ENCODE measurements at places on chromosomes 4 and X.
A peak's percentile ranks its signal among the peaks of the same experiment; 100 is the strongest.

DNA sequence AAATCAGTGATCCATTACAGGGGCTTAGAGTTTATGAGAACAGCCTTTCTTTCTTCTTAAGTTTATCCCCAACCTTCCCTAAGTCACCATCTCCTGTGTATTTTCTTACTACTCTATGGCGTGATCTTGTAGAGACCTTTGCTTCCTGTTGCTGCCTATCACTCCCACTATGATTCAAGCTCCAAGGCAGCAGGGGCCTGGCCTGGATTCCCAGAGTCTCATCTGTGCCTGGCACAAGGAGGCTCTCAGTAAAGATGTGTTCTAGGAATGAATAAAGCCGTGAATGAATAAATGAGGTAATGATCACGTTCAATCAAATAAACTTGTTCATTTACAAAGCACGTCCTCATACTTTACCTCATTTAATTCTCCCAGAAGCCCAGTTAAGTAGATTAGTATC lies 45.4 kb downstream of the CC2D2A start:
- DNase-seq: no peak

DNA sequence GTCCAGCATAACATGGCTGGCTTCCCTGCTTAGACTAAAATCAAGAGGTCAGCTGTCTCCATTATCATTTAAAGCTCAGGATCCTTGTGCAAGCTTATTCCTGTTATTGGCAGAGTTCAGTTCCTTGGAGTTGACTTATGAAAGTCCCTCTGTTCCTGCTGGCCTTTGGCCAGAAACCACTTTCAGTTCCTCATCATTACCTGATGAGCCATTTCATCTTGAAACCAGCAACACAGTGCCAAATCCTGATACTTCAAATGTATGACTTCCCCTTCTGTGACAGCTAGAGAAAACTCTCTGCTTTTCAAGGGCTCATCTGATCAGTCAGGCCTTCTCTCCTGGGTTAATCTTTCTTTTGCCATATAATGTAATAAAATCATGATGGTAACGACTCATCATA lies 110.6 kb upstream of the FSTL5 start:
- peak; percentile 24 for DNase-seq

DNA sequence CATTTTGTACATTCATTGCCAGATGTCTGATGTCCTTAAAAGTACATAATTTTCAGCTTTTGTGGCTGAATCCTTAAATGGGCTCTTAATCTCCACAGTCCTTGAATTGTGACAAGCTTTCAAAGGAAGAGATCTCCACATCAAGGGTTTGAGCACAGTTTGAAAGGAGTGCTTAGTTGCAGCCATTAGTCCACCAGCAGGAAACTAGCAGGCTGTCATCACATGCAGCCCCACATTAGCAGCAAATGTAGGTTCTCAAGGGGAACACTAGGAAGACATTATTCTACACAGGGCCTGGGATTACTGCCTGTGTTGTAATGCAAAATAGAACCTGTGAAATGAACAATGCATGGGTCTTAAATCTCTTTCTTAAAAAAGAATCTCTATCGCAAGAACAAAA lies 173.2 kb downstream of the CBLL2 start:
- no peak for DNase-seq

- no peak for DNase-seq
Measured at GRCh38 chr4:128853741-128854140, 44.2 kb downstream of the JADE1 start.

DNA sequence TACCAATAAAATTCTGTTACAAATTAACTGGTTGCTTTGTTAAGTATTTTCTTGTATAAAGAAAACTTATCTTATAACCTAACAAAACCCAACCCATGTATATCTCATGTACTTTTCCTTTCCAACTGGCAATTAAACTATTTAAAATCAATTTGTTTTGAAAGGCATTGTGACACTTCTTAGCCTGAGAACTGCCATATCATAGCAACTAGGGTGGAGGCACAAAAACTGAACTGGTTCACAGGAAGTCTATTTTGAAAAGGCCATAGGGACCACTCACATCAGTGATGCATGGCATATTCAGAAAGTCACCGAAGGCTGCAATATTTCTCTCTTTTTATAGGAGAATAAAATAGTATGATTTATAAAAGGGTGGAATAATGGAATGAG lies 40.5 kb upstream of the ARSJ start:
- no peak for DNase-seq

GRCh38 chrX:106331606-106332005 lies 163.5 kb downstream of the PWWP3B start:
- no peak for DNase-seq

DNA sequence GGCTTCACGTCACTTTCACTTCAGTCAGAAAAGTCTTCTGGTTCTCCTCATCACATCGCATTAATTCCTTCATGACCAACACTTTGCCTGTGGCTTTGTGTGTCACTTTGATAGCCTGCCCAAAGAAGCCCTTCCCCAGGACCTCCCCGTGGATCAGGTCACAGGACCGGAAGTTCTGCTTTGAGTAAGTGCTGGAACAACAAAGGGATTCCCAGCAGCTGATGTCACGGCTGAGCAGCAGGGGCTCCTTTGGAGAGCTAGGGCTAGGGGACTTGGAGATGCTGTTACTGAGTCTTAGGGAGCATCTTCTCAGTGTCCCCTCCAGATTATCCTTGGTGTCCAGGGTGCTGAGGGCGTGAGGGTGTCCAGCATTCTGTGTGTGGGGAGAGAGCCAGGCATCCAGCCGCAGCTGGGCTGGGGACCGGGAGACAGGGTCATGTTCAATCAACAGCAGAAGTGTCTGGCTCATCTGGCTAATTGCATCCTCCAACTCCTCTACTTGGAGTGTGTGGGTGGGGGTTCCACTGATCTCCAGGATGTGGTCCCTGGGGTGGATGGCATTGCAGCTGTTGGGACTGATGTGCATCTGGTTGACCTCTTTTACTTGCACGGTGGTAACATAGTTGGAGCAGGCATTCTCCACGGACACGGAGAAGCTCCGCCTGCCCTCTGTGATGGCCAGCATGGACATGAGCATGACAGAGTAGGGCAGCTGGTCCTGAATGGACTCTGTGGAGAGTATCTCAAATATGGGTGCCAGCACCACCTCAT lies 39.2 kb upstream of the ARHGAP6 start:
- no peak for DNase-seq

GRCh38 chr4:2289311-2289954 lies 27.5 kb upstream of the MXD4 start:
- no peak for DNase-seq

DNA sequence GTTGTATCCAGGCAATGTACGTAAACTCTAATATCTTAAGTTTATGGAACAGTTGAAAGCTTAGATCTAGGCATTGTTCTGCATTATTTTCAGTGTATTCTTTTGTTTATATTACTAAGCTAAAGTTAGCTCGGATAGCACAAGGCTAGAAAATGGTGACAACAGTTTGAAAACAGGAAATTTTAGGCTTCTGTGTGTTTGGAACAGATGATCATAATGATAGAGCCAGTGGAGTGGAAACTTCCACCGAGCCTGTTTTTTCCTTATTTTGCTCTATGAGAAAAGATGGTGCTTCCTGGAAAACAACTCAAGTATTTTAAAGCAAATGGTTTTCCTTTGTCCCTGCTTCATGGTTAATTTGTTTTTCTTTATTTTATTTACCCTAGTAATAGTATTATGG lies 70.8 kb downstream of the GAB1 start:
- DNase-seq: no peak

DNA sequence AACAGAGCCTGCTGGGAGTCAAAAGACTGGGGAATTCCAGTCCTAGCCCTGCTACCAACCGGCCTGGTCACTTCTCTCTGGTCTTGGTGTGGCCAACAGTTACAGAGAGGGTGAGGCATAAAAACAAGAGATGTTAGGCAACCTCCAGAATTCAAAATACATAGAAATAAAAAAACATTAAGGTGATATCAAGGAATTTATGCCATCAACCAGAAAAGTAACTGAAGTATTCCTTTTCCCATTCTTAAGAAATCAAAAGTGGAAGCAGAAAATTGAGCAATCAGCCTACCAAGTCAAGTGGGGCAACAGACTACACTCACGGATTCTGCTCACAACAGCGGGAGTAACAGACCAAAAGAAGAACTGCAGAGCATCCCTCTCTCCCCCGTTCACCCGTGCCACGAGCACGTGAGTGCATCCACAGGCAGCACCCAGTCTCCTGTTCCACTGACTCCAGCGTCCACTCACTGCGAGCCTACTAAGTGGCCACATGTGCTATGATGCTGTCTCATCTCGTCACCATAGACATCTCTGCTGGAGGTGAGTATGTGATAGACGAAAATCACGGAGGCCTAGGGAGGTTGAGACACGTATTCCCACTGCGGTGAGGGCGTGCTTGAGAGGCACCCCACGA lies 29.3 kb downstream of the AFAP1 start:
- DNase-seq: no peak

DNA sequence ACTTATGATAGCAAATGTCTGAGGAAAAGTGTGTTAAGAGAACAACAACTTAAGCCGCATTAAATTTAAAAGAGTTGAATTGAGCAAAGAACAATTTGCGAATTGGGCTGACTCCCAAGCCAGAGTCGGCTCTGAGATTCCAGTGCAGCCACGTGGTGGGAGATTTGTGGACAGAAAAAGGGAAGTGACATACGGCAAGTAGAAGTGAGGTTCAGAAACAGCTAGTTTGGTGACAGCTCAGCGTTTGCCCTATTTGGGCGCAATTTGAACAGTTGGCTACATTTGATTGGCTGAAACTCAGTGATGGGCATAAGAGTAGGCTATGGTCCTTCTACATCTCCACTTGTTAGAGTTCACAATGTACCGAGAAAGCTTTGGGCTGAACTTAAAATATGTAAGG lies 124.0 kb downstream of the PRKX start:
- no peak for DNase-seq

GRCh38 chrX:1440506-1440905 lies 12.2 kb downstream of the ASMTL start:
- DNase-seq: no peak

GRCh38 chrX:53086464-53086863 lies 4.3 kb downstream of the TSPYL2 start:
- DNase-seq: no peak

GRCh38 chrX:46630141-46630540 lies 56.6 kb downstream of the CHST7 start:
- no peak for DNase-seq

GRCh38 chrX:20352935-20353336 lies 86.2 kb upstream of the RPS6KA3 start:
- no peak for DNase-seq

GRCh38 chrX:52082578-52082977 lies 13.6 kb upstream of the MAGED4B start:
- no peak for DNase-seq

DNA sequence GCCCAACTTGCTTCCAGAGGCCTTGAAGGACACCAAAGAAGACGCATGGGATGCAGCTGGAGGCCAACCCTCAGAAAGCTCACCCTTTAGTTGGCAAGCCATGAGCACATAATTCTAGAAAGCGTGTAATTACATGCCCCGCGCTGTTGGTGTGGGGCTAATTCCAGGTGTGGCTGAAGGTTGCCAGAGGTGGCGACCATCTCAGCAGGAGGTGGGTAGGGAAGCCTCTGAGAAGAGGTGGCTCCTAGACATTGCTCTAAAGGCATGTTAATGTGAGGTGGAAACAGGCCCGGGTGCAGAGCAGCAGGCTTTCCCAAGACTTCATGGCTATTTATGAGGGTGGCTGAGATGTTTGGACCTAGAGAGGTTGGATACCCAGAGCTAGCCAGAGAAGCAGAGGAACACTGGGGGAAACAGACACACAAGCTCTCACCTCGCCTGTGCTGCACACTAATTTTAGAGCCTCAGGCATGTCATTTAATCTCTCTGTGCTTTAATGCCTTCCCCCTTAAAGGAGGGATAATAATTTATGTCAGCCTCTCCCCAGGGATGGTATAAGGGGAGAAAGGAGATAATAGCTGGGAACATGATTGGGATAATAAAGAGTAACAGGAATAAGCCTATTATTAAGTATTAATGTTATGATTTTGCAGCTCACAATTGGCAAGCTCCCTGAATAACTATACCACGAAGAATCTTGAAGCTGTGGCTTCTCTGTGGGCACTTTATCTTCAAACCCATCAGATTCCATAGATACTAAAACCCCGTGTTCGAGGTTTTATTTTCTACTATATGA lies 60.0 kb upstream of the HELT start:
- DNase-seq: no peak

DNA sequence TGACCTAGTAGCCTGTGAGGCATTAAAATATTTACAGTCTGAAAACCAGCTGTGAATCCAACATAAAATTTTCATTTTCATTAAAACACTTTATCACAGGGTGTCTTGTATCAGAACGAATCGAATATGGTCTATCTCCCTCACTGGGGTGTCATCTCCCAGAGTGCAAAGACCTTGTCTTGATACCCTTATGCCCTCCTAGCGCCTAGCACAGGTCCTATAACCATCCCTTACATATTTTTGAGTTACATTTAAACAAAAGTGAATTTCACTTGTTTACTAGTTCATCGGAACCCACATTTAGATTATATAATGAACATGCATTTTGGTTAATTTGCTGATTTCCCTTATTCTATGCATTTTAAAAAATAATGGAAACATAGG lies 14.0 kb downstream of the DIPK2B start:
- no peak for DNase-seq

DNA sequence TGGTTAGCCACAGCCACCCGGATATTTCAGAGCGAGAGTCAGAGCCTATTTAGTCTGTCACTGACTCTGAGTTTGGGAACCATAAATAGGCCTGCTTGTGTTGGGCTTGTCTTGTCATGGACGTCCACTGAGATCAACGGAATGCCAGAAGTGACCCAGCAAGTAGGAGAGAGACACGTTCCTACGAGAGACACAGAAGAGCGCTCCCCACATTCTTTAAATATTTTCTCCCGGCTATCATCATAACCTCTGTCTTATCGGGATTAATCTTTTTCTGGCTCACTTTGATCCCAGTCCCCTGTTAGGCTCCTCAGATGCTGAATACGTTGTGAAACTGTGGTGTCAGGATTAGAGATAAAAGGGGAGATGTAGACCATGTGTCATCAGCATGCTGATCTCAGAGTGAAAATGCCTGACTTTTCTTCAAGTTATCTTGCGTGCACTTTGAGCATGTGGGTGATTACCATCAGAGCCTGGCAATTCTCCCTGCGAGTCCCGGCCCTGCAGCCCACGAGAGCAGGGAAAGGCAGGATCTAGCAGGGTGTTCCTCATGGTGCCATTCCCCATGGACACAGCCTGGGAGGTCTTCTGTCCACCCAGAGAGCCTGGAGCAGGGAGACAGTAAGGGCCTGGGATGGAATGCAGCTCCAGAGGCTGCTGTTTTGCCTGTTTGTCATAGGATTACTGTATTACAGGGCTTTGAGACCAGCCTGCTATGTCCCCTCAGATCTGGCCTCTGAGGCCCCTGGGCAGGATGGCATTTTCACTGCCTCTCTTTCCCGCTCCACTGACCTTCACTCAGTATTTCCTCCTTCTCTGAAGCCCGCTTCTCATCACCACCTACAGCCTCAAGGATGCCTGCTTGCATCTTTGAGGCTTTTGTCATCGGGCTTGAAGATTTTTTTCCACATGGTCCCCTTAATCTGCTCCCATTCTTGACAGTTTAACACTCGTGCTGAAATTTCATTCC lies 2.8 kb upstream of the TENM3 start:
- DNase-seq: no peak

All from left colon (tissue), 2 donors.